Pulmonary artery endothelial cell (primary cell): ENCODE measurements at places on chromosomes 5 and 9. TPM values are rescaled to one million over a fixed set of nuclear protein-coding genes. Genes with fewer than 3 reads are reported as not detected.

DMRTA1 gene
- total RNA-seq, result 0.20 and 0.35 TPM in 2 replicates

ARID3C gene
- total RNA-seq, result 0.07 and 0.13 TPM in 2 replicates

FBP2 gene
- total RNA-seq, result not detected in 2 replicates

OBP2B gene
- total RNA-seq, result not detected in 2 replicates

GKAP1 gene
- 0.79 and 2.7 TPM in 2 replicates for total RNA-seq

DMRT3 gene
- not detected in 2 replicates for total RNA-seq

C9orf153 gene
- 0.07 and 0.14 TPM in 2 replicates for total RNA-seq

THBS4 gene
- under 0.01 TPM in 1 of 2 replicates, not detected in the other for total RNA-seq

IZUMO3 gene
- total RNA-seq, result not detected in 2 replicates

FCN2 gene
- not detected in 2 replicates for total RNA-seq

SHB gene
- total RNA-seq, result 17.3 and 20.2 TPM in 2 replicates

CDKN2B-AS1 gene
- total RNA-seq, result 0.39 and 0.66 TPM in 2 replicates

OMD gene
- total RNA-seq, result 0.04 and 0.07 TPM in 2 replicates

SMU1 gene
- 42.3 and 47.6 TPM in 2 replicates for total RNA-seq

SHISAL2B gene
- total RNA-seq, result not detected in 2 replicates

SPEF2 gene
- total RNA-seq, result 0.88 and 0.92 TPM in 2 replicates

SERF1A gene
- 1.8 and 2.3 TPM in 2 replicates for total RNA-seq

MLANA gene
- total RNA-seq, result not detected in 2 replicates

ICE1 gene
- 28.3 and 33.8 TPM in 2 replicates for total RNA-seq

PKD2L2 gene
- not detected in 2 replicates for total RNA-seq

SLC2A6 gene
- 36.0 and 42.3 TPM in 2 replicates for total RNA-seq
